Ecto neural progenitor cell (in vitro differentiated cells): ENCODE measurements at places on chromosomes 13 and 19.

DNA sequence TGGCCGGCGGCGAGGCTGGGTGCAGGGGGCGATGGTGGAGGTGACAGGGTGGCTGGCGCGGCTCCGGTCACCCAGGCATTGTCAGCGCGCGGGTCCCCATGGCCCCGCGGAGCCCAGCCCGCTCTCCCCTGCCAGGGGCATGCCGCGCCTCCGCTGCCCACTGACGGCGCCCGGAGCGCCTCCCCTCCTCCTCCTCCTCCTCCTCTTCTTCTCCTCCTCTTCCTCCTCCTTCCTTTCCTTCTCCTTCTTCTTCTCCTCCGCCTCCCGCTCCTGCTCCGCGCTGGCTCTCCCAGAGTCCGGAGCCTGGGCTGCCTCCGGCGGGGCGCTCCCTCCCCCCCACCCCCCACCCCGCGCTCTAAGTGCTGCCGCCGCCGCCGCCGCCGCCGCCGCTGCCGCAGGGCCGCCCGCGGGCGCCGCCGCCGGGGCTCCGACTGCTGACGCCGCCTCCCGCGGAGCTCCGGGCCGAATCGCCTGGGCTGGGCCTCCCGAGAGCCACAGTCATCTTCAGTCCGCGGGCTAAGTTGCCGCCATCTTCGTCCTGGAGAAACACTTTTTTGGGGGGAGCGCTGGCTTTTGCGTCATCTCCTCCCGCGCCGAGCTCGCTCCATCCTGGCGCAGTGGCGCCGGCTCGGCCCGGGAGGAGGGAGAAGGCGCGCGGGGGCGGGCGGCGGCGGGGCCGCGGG, 348.3 kb downstream of the LIG4 start:
- peak; percentile 69 for DNase-seq

DNA sequence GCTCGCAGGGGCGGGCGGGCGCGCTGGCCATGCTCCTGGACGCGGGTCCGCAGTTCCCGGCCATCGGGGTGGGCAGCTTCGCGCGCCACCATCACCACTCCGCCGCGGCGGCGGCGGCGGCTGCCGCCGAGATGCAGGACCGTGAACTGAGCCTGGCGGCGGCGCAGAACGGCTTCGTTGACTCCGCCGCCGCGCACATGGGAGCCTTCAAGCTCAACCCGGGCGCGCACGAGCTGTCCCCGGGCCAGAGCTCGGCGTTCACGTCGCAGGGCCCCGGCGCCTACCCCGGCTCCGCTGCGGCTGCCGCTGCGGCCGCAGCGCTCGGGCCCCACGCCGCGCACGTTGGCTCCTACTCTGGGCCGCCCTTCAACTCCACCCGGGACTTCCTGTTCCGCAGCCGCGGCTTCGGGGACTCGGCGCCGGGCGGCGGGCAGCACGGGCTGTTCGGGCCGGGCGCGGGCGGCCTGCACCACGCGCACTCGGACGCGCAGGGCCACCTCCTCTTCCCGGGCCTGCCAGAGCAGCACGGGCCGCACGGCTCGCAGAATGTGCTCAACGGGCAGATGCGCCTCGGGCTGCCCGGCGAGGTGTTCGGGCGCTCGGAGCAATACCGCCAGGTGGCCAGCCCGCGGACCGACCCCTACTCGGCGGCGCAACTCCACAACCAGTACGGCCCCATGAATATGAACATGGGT, 599 bp downstream of the ZIC2 start:
- peak; percentile 61 for DNase-seq

GRCh38 chr19:48967346-48968178, 2.5 kb downstream of the FTL start:
- no peak for DNase-seq

GRCh38 chr13:104320446-104320845, 1254.2 kb upstream of the SLC10A2 start:
- DNase-seq = no peak
